ENCODE measurements at places on chromosomes 11 and 22. TPM values are rescaled to one million over a fixed set of nuclear protein-coding genes. Genes with fewer than 3 reads are reported as not detected.

DNA sequence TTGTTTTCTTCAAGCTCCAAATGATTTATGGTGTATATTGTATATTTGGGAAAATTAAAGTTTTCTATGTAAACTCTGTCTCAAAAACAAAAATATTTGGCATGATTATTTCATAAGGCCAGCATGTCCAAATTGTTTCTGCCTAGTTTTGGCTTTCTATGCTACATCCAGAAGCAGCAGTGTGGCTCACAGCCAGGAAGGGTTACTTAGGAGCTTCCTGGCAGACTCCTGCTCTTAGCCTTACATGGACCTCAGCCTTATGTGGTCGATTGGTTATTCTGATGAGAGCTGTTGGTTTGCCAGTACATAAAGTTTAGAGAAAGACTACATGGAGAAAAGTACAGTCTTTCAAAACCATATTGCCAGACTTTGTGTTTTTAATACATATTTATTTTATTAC is 297.7 kb upstream of the FAT3 start:
- DNase-seq: no peak

- no peak for DNase-seq
Observed at GRCh38 chr11:6387811-6388599, 2.3 kb upstream of the SMPD1 start.

DNA sequence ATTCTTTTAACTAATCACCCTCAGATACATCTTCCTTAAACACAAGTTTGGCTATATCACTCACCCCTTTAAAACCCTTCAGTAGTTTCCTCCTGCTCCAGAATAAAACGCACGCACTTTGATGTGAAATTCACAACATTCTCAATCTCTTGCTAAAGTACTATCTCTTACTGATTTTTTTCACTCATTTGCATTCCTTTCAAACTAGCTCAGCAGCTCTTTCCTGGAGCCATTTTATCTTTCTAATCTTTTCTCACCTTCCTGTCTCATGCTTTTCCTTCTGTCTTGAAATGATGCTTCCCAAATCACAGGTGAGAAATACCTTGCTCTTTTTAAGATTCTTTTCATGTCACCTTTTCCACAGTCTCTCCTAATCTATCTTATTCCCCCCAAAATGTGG is 1074.4 kb downstream of the DLG2 start:
- DNase-seq: no peak

DNA sequence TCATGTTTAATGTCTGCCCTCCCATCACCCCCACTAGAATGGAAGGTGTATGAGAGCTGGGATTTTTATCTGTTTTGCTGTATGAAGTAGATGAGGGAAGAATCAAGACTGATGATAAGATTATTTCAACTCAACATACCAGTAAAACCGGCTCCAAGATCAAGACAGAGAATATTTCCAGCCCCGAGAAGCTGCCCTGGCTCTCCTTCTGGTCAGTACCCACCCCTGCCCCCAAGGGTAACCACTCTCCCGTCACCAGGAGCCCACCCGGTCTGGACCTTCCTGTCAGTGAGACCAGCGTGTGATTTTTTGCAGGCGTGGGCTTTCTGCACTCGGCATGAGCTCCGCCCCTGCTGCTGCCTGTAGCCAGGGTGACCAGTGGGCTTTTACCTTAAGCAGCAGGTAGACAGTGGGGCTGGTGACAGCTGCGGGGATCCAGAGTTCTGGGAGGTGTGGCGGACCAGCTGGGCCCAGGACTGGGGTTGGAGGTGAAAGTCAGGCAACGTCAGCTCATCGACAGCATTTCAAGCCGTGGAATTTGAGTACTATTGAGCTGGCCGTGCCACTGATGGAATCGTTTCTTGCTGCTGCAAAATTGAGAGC is 25.6 kb downstream of the RPL3 start:
- DNase-seq: no peak

GRCh38 chr22:29072193-29072978 is 449 bp upstream of the KREMEN1 start:
- DNase-seq: peak; percentile 97

- no peak for DNase-seq
Observed at GRCh38 chr11:68118706-68119448, 2.3 kb downstream of the CHKA start.

DNA sequence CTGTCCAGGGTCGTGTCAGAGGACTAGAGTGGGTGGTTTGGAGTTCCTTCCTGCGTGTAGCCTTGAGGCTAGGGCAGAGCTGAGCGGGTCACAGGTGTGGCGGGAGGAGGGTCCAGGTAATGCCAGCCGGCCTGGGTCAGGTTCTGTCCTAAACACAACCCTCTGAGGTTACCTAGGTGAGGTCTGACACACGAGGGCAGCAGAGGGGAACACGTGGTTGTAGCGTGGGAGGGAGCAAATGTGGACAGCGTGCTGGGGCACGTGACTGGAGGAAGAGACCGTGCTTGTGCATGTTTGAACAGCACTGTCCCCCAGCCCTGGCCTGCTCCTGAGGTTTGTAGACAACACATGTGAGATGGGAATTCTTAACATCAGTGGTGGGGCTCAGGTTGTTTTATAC is 13.1 kb downstream of the MOV10L1 start:
- no peak for DNase-seq

Gene MUC15
- total RNA-seq: 10.5 TPM

Gene CEP126
- 4.3 TPM for total RNA-seq

Gene FOLR3
- total RNA-seq: 29.0 TPM

Gene CFAP300
- total RNA-seq: 2.3 TPM

Gene HBG2
- total RNA-seq: 1.0 TPM

Gene KCNJ1
- 0.23 TPM for total RNA-seq

GRCh38 chr11:121717296-121717695 is 264.5 kb upstream of the SORL1-AS1 start:
- no peak for DNase-seq

Gene ADORA2A
- 17.2 TPM for total RNA-seq

DNA sequence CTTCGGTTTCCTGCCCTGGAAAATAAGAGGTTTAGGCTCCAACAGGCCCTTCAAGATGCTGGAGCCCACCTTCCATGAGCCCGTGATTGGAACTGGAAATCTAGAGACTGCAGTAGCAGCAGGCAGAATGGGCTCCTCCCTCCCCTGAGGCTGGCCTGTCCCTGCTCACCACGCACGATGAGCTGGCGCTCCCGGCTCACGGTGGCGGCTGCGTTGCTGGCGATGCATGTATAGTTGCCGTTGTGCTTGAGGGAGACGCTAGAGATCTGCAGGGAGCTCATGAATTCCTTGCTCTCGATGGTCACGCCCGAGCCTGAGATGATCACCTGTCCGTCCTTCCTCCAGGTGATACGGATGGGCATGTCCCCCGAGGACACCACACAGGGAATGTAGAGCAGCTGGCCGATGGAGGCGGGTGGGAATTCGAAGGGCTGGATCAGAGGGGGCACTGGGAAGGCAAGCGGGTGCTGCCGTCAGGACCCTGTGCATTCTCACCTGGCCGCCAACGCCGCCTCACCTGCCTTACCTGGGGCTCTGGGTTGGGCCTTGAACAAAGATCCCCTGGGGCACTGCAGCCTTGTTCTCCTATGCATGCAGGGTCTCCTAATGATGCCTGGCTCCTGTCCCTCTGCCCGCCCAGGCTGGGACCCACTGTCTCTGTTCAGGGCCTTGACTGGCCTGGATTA is 177.8 kb downstream of the CEP164 start:
- no peak for DNase-seq

DNA sequence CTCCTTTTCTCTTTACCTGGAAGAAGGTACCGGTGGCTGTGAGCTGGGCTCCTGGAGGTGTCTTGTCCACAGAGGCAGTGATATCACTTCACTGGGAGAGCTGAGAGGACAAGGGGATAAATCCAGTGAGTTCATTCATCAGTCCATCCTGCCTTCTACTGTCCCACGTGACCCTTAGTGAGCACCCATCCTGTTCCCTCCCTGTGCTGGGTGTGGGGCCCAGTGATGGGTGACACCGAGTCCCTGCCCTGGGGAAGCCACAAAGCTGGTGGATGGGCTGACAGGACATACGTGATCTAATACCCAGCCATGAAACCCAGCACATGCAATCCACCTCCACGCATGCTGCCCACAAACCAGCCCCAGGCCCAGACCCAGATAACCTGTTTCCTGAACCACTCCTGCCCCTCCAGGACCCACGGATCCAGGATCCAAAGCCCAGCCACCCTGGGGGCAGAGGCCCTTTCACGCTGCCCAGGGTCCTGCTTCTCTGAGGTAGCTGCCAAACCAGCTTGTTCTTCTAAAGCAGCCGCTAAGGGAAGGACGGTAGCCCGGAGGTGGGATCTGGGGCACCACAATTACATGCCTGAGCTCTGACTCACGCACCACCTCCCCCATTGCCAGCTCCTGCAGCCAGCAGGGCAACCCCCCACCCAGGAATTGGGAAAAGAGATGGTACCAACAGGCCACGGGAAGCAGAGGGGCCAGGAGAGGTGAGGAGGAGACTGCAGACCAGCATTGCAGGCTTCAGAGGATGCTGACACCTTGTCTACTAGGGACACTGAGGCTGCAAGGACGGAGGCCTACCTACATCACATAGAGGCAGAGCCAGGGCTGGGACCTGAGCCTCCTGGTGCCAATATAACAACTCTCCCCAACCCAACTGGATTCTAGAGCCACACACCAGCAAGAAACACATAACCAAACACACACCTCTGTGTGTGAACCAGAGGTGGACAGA is 35.2 kb downstream of the GDPD5 start:
- DNase-seq: no peak
